ENCODE measurements at places on chromosomes 11 and 22.

- H3K27ac ChIP-seq: no peak overlapping the region
- H3K4me1 ChIP-seq: no peaks in the 10 kb centered on the region
- no peaks in the 10 kb centered on the region for H3K36me3 ChIP-seq
- H3K4me3 ChIP-seq: no peak overlapping the region
- no peak for DNase-seq
- H3K27me3 ChIP-seq: peaks cover 9% of the 10 kb centered on the region
Measured at GRCh38 chr22:19605508-19606331, 81.5 kb upstream of the CLDN5 start.

GRCh38 chr11:47498149-47498548, 49.2 kb upstream of the RAPSN start:
- no peaks in the 10 kb centered on the region for H3K27me3 ChIP-seq
- no peak overlapping the region for H3K4me3 ChIP-seq
- H3K36me3 ChIP-seq: peaks cover 32% of the 10 kb centered on the region
- DNase-seq: no peak

DNA sequence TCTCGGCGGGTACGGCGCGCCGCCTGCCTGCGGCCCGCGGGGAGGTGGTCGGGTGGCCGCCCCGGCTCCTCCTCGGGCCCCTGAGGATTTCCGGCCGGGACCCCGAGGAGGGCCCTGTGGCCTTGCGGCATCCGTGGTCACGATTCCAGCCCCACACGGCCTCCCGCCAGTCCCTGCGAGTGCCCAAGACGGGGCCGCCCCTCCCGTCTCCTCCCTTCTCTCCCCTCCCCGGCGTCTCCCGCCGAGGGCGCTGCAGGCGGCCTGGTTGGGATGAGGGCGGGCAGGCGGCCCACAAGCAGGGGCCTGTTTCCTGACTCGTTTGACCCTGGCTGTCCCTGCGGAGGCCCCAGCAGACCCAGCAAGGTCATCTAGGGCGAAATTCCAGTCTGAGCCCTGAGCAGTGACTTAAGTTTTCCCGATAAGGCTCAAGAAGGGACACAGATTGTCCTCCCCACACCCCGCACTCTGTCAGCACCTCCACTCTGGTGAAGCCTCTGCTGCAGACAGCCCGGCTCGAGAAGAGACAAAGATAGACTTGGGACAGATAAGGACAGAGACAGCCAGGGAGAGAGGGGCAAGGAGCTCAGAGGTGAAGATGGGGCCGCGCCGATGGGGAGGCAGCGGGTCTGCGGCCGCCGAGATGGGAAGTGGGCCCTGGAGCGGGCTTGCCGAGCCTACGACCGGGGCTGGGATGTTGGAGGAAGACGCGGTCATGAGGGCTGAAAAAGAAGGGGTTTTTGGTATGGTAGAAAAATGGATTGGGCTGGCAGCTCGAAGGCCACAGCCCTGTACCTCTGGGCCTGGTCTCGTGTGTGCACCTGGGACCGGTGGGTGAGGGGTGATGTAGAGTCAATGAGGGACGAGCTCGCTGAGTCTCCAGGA, 95.0 kb downstream of the SWAP70 start:
- H3K27me3 ChIP-seq: no peaks in the 10 kb centered on the region
- peak; percentile 60 for DNase-seq
- peak overlapping the region; percentile 81 for H3K4me3 ChIP-seq
- peak overlapping the region; percentile 76 for H3K27ac ChIP-seq

GRCh38 chr22:26642465-26643417, 14.6 kb upstream of the MIAT start:
- H3K4me1 ChIP-seq: no peaks in the 10 kb centered on the region
- H3K27me3 ChIP-seq: peaks cover 66% of the 10 kb centered on the region
- H3K4me3 ChIP-seq: no peak overlapping the region
